IMR-90 (cell line): ENCODE measurements at places on chromosomes 1 and 21. TPM values are rescaled to one million over a fixed set of nuclear protein-coding genes. Genes with fewer than 3 reads are reported as not detected.
A peak's percentile ranks its signal among the peaks of the same experiment; 100 is the strongest.

DNA sequence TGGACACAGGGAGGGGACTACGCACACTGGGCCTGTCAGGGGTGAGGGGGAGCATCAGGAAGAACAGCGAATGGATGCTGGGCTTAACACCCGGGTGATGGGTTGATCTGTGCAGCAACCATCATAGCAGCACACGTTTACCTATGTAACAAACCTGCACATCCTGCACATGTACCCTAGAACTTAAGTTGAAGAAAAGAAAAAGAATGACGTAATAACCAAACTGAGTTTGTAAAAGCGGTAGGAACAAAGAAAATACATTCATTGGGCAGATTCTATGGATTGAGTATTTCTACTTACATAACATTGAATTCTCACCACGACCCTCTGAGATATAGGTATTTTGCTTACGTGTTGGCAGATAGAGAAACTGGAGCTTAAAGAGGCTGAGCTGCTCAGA is 468.4 kb downstream of the TTLL7 start:
- DNase-seq: no peak
- no peaks in the 10 kb centered on the region for H3K4me1 ChIP-seq
- no peak overlapping the region for H3K27ac ChIP-seq

- no peaks in the 10 kb centered on the region for H3K36me3 ChIP-seq
- DNase-seq: peak; percentile 11
- H3K27me3 ChIP-seq: peaks cover 34% of the 10 kb centered on the region
- no peaks in the 10 kb centered on the region; the same call in 1 of the 2 replicates for H3K4me1 ChIP-seq
- H3K27ac ChIP-seq: no peak overlapping the region
These were observed 7.9 kb downstream of the CDK18 start for GRCh38 chr1:205512059-205513045.

- H3K36me3 ChIP-seq: no peaks in the 10 kb centered on the region
- H3K4me3 ChIP-seq: no peak overlapping the region
- H3K27ac ChIP-seq: no peak overlapping the region
- H3K27me3 ChIP-seq: no peaks in the 10 kb centered on the region
- DNase-seq: no peak
These were observed 385.0 kb upstream of the NFIA start for GRCh38 chr1:60697204-60697994.

DNA sequence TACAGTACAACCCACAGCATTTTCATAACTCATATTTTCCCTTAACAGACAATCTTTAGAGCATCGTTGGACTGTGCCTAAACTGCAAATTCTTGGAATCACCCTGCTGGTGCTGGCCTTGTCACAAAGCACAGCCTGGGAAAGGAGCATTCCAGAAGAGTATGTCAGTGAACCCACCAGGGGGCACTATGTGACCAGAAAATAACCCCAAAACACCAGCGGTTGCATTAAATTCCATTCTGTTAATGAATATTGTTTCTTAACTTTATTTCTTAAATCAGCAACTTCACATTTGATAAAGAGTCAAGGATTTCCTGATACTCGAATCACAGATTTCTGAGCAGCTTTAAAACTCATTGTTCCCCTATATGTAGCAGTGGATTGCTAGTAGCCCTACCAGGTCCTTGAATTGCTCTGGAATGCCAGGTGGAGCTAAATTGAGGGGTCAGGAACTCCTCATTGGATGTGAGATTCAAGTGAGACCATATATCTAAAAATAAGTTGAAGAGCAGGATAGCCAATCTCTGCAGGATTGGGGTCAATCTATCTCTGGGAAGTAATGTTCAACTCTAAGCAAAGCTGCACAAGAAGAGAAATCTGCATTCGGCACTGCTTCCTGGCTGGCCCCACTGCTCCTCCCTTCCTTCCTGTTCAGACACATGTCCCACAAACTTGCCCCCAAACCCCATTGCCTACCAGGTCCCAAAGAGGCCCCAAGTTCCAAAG is 12.7 kb upstream of the RAB4A start:
- H3K27me3 ChIP-seq: peaks cover 5% of the 10 kb centered on the region; the same call in 1 of the 2 replicates
- no peak overlapping the region for H3K27ac ChIP-seq
- H3K4me1 ChIP-seq: no peaks in the 10 kb centered on the region
- DNase-seq: peak; percentile 72
- H3K4me3 ChIP-seq: no peak overlapping the region
- no peaks in the 10 kb centered on the region for H3K36me3 ChIP-seq

GRCh38 chr1:181383695-181384094 is 99.6 kb upstream of the CACNA1E start:
- H3K27me3 ChIP-seq: no peaks in the 10 kb centered on the region
- H3K27ac ChIP-seq: no peak overlapping the region
- no peaks in the 10 kb centered on the region for H3K4me1 ChIP-seq
- no peaks in the 10 kb centered on the region for H3K36me3 ChIP-seq
- no peak overlapping the region for H3K4me3 ChIP-seq

DNA sequence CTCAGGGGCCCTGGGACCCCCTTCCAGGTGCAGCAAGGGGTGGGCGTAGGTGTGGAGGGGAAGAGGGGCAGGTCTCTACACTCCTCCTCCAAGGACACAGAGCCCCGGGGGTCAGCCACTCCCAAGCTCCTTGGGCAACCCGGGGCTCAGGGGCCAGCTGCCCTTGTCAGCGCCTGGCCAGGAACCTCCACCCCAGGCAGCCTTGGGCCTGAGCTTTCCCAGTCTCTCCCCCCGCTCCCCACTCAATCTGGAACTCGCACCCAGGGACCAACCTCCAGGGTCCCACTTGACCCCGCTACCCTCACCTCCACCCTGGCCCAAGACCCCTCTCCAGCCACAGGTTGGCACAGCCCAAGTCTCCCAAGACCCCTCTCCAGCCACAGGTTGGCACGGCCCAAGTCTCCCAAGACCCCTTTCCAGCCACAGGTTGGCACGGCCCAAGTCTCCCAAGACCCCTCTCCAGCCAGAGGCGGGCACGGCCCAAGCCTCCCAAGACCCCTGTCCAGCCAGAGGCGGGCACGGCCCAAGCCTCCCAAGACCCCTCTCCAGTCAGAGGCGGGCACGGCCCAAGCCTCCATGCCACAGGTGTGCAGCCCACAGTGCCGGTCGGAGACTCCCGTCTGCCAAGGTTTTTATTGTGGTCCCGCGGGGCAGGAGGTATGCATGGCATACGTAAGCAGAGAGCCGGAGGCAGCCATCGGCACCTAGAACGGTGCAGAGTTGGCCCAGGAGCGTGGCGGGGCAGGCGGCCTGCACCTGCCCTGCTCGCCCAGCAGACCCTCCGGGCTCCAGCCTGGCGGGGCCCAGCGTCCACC is 3.0 kb downstream of the TNFRSF4 start:
- no peaks in the 10 kb centered on the region; the same call in 1 of the 2 replicates for H3K27me3 ChIP-seq
- no peak overlapping the region for H3K4me3 ChIP-seq
- H3K36me3 ChIP-seq: peaks cover 4% of the 10 kb centered on the region; the same call in 1 of the 2 replicates
- peaks cover 12% of the 10 kb centered on the region for H3K4me1 ChIP-seq

GRCh38 chr1:107138767-107139445 is 1.9 kb upstream of the NTNG1 start:
- no peak overlapping the region for H3K27ac ChIP-seq
- H3K27me3 ChIP-seq: peaks cover 5% of the 10 kb centered on the region; the same call in 1 of the 2 replicates
- peak; percentile 13 for DNase-seq
- no peaks in the 10 kb centered on the region for H3K36me3 ChIP-seq

GRCh38 chr1:205216588-205216987 is 5.1 kb upstream of the DSTYK start:
- no peak for DNase-seq
- no peaks in the 10 kb centered on the region for H3K4me1 ChIP-seq
- no peaks in the 10 kb centered on the region for H3K36me3 ChIP-seq
- no peak overlapping the region for H3K4me3 ChIP-seq
- no peak overlapping the region for H3K27ac ChIP-seq
- H3K27me3 ChIP-seq: peaks cover 2% of the 10 kb centered on the region; the same call in 1 of the 2 replicates

GRCh38 chr21:16473988-16474387 is 744.2 kb downstream of the USP25 start:
- peak; percentile 12 for DNase-seq
- no peaks in the 10 kb centered on the region for H3K4me1 ChIP-seq
- no peaks in the 10 kb centered on the region for H3K36me3 ChIP-seq
- no peaks in the 10 kb centered on the region for H3K27me3 ChIP-seq
- no peak overlapping the region for H3K4me3 ChIP-seq
- no peak overlapping the region for H3K27ac ChIP-seq

GRCh38 chr1:81183553-81183952 is 617.2 kb upstream of the ADGRL2 start:
- no peak for DNase-seq
- H3K36me3 ChIP-seq: no peaks in the 10 kb centered on the region
- no peak overlapping the region for H3K4me3 ChIP-seq
- no peaks in the 10 kb centered on the region for H3K27me3 ChIP-seq
- peaks cover 3% of the 10 kb centered on the region for H3K4me1 ChIP-seq
- H3K27ac ChIP-seq: no peak overlapping the region

DNA sequence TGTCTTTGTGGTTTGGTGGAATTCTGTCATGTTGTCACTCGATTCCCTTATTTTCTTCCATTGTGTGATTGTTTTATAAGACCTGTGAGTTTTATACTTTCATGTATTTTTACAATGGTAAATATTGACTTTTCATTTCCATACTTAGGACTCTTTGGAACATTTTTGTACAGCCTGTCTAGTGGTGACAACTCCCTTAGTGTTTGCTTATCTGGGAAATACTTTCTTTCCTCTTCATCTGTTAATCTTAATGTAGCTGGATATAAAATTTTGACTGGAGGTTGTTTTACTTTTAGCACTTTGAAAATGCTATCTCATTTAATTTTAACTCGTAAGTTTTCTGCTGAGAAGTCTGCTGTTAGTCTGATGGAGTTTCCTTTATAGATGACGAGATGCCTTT is 310.5 kb downstream of the NUF2 start:
- no peaks in the 10 kb centered on the region for H3K36me3 ChIP-seq
- H3K4me1 ChIP-seq: no peaks in the 10 kb centered on the region
- no peaks in the 10 kb centered on the region for H3K27me3 ChIP-seq
- H3K27ac ChIP-seq: no peak overlapping the region

DNA sequence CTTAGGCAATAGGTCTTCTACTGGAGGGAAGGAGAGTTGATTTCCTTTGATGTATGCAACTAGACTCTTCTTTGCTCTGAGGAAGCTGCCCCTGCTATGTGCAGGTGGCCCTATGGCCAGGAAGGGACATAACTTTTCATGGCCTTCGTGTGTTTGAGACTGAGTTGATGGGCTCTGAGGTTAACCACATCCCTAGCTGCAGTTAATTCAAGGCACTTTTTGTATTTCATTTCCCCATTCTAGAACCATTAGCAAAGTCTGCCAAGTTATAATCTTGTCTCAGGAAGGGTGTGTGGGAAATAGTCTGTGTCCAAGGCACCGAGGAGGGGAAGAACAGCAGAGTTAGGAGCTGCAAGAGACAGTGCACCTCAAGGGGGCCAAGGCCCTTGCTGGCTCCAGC is 2.5 kb downstream of the FCRL4 start:
- H3K4me1 ChIP-seq: no peaks in the 10 kb centered on the region
- DNase-seq: no peak
- H3K36me3 ChIP-seq: no peaks in the 10 kb centered on the region
- H3K27me3 ChIP-seq: no peaks in the 10 kb centered on the region
- no peak overlapping the region for H3K27ac ChIP-seq
- H3K4me3 ChIP-seq: no peak overlapping the region

- H3K4me3 ChIP-seq: no peak overlapping the region
- no peaks in the 10 kb centered on the region for H3K27me3 ChIP-seq
- no peaks in the 10 kb centered on the region for H3K36me3 ChIP-seq
- H3K4me1 ChIP-seq: peaks cover 12% of the 10 kb centered on the region
- no peak overlapping the region for H3K27ac ChIP-seq
- DNase-seq: no peak
These were observed 35.8 kb upstream of the C1orf105 start for GRCh38 chr1:172384656-172385055.

DNA sequence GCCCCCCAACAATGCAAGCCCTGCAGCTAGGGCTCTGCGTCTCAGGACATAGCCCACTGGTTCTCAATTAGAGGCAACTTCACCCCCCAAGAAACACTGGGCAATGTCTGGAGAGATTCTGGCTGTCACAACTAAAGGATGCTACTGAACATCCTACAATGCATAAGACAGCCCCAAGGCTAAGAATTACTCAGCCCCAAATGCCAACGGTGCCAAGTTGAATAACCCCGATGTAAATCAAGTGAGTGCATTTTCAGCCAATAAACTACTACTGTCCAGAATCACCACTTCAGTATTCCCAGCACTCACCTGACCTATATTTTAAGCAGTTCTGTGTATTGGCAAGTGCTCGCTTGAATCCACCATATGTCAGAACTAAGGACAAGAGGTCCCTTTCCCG is 6.9 kb downstream of the RIPK4 start:
- no peak overlapping the region for H3K4me3 ChIP-seq
- peaks cover 53% of the 10 kb centered on the region for H3K27me3 ChIP-seq
- H3K27ac ChIP-seq: no peak overlapping the region
- DNase-seq: no peak
- peaks cover 2% of the 10 kb centered on the region; the same call in 1 of the 2 replicates for H3K4me1 ChIP-seq

DNA sequence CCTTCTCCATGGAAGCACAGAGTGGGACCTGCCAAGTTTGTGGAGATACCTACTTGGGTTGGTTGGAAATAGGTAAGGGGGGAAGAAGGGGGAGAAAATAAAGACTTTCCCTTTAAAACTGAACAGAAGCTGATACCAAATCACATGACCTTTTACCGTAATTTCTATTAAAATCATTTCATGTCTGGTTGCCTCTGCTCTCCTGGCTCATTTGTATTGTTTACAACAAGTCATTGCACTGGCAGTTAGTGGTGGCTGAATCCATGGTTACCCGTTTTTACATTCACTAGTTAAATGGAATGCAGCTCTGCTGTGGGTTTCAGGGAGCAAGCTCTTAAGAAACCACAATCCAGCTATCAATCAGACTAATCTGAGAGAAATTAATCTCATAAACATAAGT is 353.7 kb upstream of the ESRRG start:
- H3K27ac ChIP-seq: no peak overlapping the region
- peaks cover 4% of the 10 kb centered on the region; the same call in 1 of the 2 replicates for H3K4me1 ChIP-seq
- DNase-seq: peak; percentile 77
- H3K36me3 ChIP-seq: no peaks in the 10 kb centered on the region
- H3K27me3 ChIP-seq: no peaks in the 10 kb centered on the region
- no peak overlapping the region for H3K4me3 ChIP-seq

DNA sequence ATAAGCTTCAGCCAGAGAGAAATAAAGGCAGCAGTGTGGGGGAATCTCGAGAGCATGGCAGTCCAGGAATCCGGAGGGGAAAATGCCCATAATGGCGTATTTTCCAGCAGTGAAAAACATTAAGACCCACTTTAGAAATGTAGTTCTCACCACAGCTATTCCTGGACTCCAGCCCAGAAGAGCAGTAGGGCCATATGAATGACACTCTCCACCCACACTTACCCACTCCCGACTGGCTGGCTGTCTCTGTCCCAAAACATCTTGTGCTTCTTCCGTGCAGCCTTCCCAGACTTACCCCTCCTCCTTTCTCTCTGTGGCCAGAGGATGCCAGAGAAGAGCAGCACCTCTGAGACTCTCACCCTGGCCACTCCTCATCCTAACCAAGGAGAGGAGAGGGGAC is 56.4 kb downstream of the TRABD2B start:
- H3K4me3 ChIP-seq: no peak overlapping the region
- no peaks in the 10 kb centered on the region for H3K27me3 ChIP-seq

GRCh38 chr1:26263212-26263611 is 16.7 kb upstream of the SH3BGRL3 start:
- DNase-seq: no peak
- H3K36me3 ChIP-seq: peaks cover 11% of the 10 kb centered on the region
- no peaks in the 10 kb centered on the region for H3K27me3 ChIP-seq

RRP1B gene
- 11.1 and 11.7 TPM in 2 replicates for polyA plus RNA-seq

NENF gene
- 40.4 and 50.6 TPM in 2 replicates for polyA plus RNA-seq

COL16A1 gene
- polyA plus RNA-seq: 62.8 and 65.2 TPM in 2 replicates

MYBPH gene
- not detected in 2 replicates for polyA plus RNA-seq

ADGRL4 gene
- 4.5 and 5.0 TPM in 2 replicates for polyA plus RNA-seq

AGO4 gene
- 4.8 and 9.2 TPM in 2 replicates for polyA plus RNA-seq

KLF18 gene
- polyA plus RNA-seq: not detected in 2 replicates

CHD5 gene
- polyA plus RNA-seq: 0.06 and 0.09 TPM in 2 replicates

RHOU gene
- 0.27 and 0.44 TPM in 2 replicates for polyA plus RNA-seq
